Placental pericyte (primary cell): ENCODE measurements at places on chromosomes 3 and 15. TPM values are rescaled to one million over a fixed set of nuclear protein-coding genes. Genes with fewer than 3 reads are reported as not detected.

CDHR4 gene
- total RNA-seq: not detected in 2 replicates

SLC22A14 gene
- total RNA-seq: under 0.01 and 0.14 TPM in 2 replicates

ECE2 gene
- total RNA-seq: not detected in 2 replicates

AEN gene
- 71.3 and 155 TPM in 2 replicates for total RNA-seq

DNAH12 gene
- total RNA-seq: 0.14 and 0.22 TPM in 2 replicates

TAMM41 gene
- total RNA-seq: 8.3 and 10.2 TPM in 2 replicates

ZBTB47 gene
- total RNA-seq: 26.0 and 35.4 TPM in 2 replicates

TRIM71 gene
- total RNA-seq: not detected in 2 replicates
